ENCODE measurements at places on chromosomes 5 and 9. TPM values are rescaled to one million over a fixed set of nuclear protein-coding genes. Genes with fewer than 3 reads are reported as not detected.

Gene MUSK
- 1.2 TPM for total RNA-seq

Gene TIMD4
- total RNA-seq = 5.3 TPM

Gene CDC20B
- total RNA-seq = 0.30 TPM

Gene CTSL
- total RNA-seq = 467 TPM

Gene SV2C
- 16.2 TPM for total RNA-seq

Gene SPATA31D4
- total RNA-seq = not detected

Gene KIF20A
- 13.5 TPM for total RNA-seq

Gene PDE6A
- total RNA-seq = 0.10 TPM

Gene PCDHB8
- total RNA-seq = 1.9 TPM

Gene CCDC152
- total RNA-seq = 5.9 TPM

Gene ARID3C
- total RNA-seq = 1.1 TPM

Gene EQTN
- 1.9 TPM for total RNA-seq

Gene TRMO
- 19.2 TPM for total RNA-seq

Gene DPM2
- 35.3 TPM for total RNA-seq

Gene IL3
- total RNA-seq = not detected

Gene GAS1
- total RNA-seq = 26.1 TPM

Gene ZFP37
- total RNA-seq = 12.6 TPM
